Activated CD4-positive, alpha-beta T cell treated with anti-CD3 and anti-CD28 coated beads for 24 hours (primary cell): ENCODE measurements at places on chromosomes 1 and 21.

GRCh38 chr1:193589597-193590040 is 403.2 kb upstream of the B3GALT2 start:
- DNase-seq: no peak

DNA sequence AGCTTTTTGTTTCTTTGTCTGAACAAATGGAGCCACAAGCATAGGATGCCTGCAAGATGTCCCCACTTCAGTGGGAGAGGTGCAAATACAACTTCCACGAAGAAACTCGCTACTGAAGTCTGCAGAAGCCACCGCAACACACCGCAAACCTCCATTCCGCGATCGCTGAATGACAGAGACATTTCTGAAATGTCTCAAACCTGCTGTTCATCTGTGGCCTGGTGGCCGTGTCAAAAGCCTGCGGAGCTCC is 1.0 kb downstream of the TP53BP2 start:
- peak; percentile 31 for DNase-seq

GRCh38 chr1:223189903-223190724 is 47.1 kb upstream of the TLR5 start:
- peak; percentile 41 for DNase-seq

GRCh38 chr1:110262846-110263631 is 52.9 kb downstream of the KCNC4 start:
- no peak for DNase-seq

- DNase-seq: no peak
Measured at GRCh38 chr1:228830954-228831481, 95.7 kb downstream of the RHOU start.

- no peak for DNase-seq
Measured at GRCh38 chr21:37631319-37632117, 264.9 kb downstream of the DYRK1A start.

- DNase-seq: no peak
Measured at GRCh38 chr1:23198373-23198772, 18.9 kb downstream of the HTR1D start.

- DNase-seq: no peak
Measured at GRCh38 chr1:117244971-117245370, 34.2 kb upstream of the VTCN1 start.

GRCh38 chr1:172935062-172935592 is 115.6 kb downstream of the TNFSF18 start:
- DNase-seq: no peak

- DNase-seq: no peak
Measured at GRCh38 chr1:175865041-175865766, 121.8 kb upstream of the TNR start.

DNA sequence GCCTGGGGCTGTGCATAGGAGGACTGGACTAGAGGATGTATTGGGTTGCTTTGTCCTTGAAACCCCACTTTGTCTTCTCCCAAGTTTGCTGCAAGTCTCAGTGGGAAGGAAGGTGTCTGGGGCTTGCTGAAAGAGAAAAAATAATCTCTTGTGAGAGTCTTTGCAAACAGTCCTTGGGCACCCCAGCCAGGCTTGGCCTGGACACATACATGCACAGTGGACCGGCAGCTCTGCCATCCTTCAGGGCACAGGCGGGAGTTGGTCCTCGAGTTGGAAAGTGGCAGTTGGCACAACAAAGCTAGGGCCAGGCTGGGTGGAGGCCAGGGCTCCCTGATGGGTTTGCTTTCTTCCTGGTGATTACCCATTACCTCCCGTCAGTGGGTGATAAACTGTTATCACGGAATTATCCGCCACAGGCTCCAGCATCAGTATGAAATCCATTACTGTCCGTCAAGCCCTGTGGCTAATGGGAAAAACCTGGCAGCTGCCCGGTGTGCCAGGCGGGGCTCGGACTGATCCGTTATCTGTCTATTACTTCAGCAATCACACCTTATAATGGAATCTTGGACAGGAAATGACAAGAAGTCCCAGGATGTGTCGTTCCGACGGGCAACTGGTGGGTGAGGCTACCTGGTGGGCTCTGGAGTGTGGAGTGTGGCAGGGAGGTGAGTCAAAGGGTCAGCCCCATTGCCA is 265.7 kb downstream of the GRIK3 start:
- DNase-seq: no peak

DNA sequence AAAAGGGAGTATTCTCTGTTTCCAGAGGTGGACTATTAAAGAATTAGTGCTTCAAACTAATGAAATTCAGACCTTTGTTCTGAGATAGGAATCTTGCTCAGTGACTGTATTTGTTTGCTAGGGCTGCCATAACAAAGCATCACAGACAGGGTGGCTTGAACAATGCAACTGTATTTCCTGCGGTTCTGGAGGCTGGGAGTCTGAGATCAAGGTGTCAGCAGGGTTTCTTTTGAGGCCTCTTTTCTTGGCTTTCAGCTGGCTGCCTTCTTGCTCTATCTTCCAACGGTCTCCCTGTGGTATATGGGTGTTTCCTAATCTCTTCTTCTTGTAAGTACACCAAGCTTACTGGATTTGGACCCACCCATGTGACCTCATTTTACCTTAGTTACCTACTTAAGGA is 264.6 kb upstream of the PROX1 start:
- DNase-seq: no peak

- DNase-seq: no peak
Measured at GRCh38 chr1:63937461-63938022, 163.7 kb downstream of the ROR1 start.

DNA sequence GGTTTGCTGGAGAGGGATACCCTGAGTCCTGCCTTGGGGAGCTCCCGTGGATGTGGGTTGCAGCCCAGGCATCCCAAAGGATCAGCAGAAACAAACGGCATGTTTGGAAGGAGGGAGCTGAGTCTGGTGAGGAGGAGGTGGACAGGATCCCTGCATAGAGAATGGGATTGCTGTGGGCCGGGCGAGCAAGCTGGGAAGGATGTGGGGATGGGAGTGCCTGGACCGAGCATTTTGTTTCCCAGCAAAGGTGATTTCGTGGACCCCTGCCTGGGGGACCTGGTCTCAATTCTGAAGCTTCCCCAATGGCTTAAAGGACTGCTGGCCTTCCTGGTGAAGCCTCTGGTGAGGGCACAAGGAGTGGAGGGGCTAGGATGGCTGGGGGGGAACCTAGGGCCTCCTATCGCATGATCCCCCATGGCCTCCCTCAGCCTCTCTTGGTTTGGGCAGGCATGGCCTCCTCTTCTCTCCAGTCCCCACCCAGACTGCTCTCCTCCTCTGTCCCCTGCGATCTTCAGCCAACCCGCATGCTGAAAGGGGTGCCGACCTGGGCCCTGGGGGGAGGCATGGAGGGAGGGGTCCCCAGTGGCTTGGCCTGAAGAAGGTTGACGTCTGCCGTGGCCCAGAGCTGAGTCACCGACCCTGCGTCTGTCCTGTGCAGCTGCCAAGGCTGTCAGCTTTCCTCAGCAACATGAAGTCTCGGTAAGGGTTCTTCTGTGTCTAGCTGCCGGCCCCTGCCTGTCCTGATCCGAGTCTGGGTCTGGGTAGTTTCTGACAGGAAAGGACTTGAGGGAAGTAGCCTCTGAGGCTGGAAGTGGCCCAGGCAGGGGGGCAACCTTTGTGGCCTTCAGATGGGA is 16.3 kb downstream of the FAAH start:
- no peak for DNase-seq

GRCh38 chr1:77232829-77233228 is 13.6 kb upstream of the PIGK start:
- no peak for DNase-seq

GRCh38 chr1:193766329-193766728 is 579.9 kb upstream of the B3GALT2 start:
- no peak for DNase-seq

GRCh38 chr21:10640446-10640845 is 119.1 kb downstream of the TPTE start:
- DNase-seq: no peak

- DNase-seq: no peak
Measured at GRCh38 chr1:215529571-215529970, 37.5 kb upstream of the KCTD3 start.

- no peak for DNase-seq
Measured at GRCh38 chr1:57020216-57020615, 54.4 kb upstream of the C8B start.

- peak; percentile 58 for DNase-seq
Measured at GRCh38 chr1:153945795-153946621, 510 bp downstream of the DENND4B start.

DNA sequence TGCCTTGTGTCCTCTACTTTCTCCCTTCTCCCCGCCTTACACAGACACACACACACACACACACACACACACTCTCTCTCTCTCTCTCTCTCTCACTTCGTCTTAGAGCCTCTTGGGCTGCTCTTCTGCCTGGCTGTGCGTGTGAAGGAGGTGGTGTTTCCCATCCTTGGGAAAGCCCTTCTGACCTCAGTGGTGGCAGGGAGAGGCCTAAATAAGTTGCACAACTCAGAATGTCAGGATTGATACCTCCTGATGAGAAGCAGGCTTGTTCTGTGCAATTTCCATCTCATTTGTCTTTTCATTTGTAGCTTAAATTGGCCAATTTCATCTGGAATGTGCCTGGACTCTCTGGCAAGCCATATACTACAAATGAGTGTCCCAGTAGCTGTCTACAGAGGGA is 25.0 kb downstream of the LRRN2 start:
- no peak for DNase-seq
